AG08396 (cell line): ENCODE measurements at places on chromosomes 16 and 17.

DNA sequence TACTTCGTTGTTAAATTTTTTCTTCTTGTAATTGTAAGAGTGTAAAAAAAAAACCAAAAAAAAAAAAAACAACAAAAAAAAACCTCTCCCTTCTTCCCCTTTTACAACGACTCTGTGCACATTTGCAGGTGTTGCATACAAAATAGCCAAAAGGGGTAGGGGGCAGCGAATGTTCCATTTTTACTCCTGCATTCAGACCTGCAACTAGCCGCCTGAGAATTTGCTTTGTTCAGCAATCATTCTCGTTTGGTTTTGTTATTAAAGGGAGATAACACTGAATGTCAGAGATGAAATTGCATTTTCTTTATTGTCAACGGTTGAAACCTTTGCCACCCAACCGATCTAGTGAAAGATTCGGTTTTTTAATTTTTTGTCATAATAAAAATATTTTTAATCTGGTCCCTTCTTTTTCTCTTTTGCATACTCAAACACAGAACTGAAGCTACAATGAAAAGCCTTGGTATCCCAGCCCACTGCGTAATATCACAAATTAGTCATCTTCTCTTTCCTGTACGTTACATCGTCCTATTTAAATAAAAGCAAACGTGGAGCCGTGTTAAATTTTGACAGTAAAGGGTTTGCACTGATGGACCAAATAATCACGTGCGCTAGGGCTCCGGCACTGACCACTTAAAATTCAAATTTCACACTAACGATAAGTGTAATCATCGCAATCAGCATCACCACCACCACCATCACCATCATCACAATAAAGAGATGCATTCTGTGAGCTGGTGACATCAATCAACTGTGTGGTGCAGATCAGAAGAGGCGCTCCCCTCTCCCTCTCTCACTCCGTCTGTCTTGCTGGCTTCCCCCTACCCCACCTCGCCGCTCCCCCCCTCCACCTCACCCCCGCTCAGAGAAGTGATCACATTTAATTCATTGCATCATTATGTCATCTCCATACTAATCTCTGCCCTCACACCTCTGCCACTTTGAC is 406.2 kb upstream of the PSMD7 start:
- no peak for DNase-seq

DNA sequence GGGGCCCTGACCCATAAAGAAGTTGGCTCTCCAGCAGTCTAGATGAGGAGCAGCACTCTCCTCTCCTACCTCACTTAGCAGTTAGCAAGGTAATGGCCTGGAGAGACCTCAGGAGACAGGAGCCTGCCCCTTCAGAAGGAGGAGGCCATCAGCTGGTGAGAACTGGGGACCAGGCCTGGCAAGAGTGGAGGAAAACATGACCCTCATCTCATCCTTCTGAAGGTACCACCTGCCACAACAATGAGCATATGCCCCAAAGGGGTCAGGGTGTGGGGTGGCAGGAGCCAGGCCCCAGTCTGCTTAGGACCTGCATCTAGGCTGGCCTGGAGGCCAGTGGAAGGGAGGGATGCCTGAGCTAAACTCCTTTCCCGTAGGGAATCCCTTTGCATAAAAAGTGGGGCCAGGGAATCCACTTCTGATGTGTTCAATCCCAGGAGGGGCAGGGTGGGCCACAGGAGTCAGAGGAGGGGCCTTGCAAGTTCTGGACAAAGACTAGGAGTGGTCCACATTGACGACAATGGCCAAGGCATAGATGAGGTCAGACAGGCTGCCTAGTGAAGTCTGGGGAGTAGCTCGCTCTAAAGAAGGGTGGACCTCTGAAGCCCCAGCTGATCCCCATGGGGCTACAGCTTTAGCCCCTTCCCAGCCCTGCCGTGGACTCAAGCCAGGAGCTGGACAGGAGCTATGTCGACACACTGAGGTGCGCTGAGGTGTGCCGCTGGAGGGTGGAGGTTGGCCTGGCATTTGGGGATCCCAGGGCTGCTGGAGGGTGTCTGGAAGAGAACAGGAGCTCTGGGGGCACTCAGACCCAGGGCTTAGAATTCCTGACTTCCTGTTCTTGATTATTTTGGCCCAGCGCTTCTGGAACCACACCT is 986 bp downstream of the SEBOX start:
- DNase-seq = no peak

- DNase-seq = no peak
These were observed 529.7 kb downstream of the WWOX start for GRCh38 chr16:78629173-78629572.

DNA sequence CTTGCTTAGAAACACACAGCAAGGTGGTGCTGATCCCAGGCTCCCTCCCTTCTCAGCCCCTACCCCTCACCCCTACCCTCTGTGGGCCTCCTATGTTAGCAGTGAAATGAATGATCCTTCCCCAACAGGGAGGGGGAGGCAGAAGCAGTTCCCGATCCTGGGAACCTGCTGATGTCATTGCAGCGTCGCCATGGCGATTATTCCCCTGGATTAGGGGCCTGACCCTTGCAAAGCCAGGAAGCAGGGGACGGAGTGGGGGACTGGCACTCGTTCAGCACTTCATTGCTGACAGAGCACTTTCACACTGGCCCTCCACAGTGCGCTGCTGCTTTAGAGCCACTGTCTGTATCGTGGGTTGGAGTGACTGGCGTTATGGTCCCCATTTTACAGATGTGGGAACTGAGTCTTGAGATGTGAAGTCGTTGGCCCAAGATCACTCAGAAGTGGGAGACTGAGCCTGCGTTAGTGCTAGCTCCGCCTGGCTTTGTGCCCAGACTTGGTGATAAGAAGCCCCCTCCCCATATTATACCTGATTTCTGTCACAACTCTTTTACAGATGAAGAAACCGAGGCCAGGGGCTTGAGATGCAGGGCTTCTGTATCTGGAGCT is 26.6 kb downstream of the LASP1 start:
- no peak for DNase-seq

- DNase-seq = no peak
These were observed 6.3 kb upstream of the RAB37 start for GRCh38 chr17:74730491-74731346.

DNA sequence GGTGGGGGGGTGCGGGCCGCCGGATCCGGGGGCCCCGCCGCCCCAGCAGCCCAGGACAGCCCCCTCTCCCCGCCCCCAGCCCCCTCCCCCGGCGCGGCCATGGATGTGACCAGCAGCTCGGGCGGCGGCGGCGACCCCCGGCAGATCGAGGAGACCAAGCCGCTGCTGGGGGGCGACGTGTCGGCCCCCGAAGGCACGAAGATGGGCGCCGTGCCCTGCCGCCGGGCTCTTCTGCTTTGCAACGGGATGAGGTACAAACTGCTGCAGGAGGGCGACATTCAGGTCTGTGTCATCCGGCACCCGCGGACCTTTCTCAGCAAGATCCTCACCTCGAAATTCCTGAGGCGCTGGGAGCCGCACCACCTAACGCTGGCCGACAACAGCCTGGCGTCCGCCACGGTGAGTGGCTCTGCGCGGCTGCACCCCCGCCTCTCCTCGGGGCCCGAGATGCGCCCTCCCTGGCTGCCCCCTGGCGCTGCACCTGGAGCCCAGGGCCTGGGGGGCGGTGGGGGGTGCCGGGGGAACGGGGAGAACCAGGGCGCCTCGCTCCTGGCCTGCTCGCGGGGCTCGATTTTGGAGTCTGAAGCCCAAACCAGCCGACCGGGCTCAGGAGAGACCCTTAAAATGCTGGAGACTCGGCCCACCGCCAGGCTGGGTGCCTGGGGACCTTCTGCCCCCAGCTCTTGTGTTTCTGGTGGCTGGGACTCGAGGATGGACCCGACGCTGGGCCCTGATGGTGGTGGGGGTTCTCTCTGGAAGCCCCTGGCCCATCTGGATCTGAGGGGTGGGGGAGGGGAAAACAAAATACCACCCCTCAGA is 744 bp downstream of the CMIP start:
- DNase-seq = peak; percentile 75

GRCh38 chr17:50273654-50274040 is 619 bp upstream of the TMEM92 start:
- no peak for DNase-seq

DNA sequence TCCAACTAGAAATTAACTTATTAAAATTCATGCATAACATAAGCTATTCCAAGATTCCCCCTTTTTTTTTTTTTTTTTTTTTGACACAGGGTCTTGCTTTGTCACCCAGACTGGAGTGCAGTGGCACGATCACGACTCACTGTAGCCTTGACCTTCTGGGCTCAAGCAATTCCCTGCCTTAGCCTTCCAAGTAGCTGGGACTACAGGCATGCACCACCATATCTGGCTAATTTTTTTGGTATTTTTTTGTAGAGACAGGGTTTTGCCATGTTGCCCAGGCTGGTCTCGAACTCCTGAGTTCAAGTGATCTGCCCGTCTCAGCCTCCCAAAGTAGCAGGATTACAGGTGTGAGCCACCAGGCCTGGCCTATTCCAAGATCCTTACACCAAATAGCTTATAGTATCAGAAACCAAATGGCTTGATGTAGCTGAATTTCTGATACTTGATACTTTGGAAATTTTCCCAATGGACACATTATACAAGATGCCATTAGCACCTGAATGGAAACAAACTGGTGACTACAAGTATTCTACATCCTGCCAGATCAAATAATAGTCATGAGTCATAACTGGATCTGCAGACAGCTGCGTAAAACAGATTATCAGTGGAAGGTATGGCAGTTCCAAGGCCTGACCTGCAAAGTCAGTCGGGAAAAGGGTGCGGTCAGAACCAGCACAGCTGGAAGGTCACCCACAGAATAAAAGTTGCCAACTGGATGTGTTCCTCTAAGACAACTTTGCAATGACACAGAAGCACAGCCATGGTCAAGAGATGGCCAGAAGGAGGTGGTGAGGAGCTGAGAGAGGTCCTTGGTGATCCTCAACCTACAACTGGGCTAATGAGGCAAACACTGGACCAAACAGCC is 14.5 kb downstream of the TUBG1 start:
- DNase-seq = no peak

DNA sequence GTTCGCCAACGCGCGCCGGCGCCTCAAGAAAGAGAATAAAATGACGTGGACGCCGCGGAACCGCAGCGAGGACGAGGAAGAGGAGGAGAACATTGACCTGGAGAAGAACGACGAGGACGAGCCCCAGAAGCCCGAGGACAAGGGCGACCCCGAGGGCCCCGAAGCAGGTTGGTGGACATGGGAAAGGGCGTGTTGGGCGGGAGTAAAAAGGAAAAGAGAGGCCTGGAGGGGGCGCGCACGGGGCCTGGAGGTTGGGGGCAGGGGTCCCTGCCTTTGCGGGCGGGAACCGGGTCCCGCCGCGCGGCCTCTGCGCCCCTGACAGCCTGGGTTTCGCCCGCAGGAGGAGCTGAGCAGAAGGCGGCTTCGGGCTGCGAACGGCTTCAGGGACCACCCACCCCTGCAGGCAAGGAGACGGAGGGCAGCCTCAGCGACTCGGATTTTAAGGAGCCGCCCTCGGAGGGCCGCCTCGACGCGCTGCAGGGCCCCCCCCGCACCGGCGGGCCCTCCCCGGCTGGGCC is 2.1 kb downstream of the IRX5 start:
- DNase-seq = no peak

GRCh38 chr17:64133546-64134215 is 3.7 kb upstream of the ERN1 start:
- peak; percentile 65 for DNase-seq

DNA sequence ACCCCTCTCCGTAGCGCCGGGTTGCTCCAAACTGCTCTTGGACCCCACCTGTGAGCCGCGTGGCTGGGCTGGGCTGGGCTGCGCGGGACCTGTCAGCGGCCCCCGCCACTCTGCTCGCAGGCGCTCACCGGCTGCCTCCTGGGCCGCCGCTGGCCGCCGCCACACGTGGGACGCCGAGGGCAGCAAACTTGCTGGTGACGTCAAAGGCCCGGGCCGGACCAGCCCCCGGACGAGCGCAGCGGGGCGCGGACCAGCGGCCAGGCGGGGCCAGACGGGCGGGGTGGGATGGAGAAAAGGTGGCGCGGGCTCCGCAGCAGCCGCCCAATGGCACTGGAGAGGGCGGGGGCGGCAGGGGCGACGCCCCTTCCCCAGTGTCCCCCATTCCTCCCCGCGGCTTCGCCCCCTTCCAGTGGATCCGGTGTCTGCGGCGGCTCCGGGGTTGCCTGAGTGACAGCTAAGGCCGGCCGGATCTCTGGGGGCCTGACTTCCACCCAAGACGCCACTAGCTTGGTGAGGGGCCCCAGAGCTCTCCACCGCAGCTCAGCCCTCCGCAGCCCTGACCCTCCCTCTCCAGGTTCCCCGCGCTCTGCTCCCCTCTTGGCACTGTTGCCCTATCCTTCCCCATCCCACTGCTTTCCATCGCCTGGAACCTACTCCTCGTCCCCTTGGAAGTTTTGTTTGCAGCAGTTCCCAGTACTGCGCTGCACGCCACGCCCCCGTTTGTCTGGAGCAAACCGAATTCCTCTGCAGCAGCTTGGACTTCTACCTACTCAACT is at the start of gene HS3ST3A1:
Gene HS3ST3A1 (minus strand): TSS at position 154 of the 776 bp plus-strand sequence. CDS start 800 bp downstream, outside the sequence.
- DNase-seq = peak; percentile 92

DNA sequence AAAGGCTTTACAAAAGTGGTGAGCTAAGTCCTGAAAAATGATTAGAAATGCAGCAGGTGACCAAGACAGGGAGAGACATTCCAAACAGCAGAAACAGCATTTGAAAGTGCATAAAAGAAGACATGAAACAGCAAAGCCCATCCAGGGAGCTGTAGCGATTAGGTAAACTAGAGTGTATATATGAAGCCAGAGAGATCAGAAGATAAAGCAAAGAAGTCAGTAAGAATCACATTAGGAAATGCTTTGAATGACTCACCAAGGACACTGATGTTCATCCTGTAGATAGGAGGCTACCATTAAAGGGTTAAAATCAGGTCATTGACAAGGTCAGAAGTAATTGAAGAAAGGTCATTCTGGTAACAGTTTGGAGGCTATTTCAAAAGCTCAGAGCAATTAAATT is 27.6 kb upstream of the VAT1L start:
- no peak for DNase-seq
